Gastroesophageal sphincter (tissue), 4 donors: ENCODE measurements at places on chromosomes 5 and 9. TPM values are rescaled to one million over a fixed set of nuclear protein-coding genes. Genes with fewer than 3 reads are reported as not detected.
A peak's percentile ranks its signal among the peaks of the same experiment; 100 is the strongest.

FCN2 gene
- total RNA-seq = not detected

CATSPER3 gene
- total RNA-seq = not detected

- no peak for ATAC-seq
Observed at GRCh38 chr9:119160551-119160950, 208.7 kb downstream of the BRINP1 start.

- ATAC-seq = no peak
Observed at GRCh38 chr5:151619812-151620460, 28.8 kb upstream of the FAT2 start.

DNA sequence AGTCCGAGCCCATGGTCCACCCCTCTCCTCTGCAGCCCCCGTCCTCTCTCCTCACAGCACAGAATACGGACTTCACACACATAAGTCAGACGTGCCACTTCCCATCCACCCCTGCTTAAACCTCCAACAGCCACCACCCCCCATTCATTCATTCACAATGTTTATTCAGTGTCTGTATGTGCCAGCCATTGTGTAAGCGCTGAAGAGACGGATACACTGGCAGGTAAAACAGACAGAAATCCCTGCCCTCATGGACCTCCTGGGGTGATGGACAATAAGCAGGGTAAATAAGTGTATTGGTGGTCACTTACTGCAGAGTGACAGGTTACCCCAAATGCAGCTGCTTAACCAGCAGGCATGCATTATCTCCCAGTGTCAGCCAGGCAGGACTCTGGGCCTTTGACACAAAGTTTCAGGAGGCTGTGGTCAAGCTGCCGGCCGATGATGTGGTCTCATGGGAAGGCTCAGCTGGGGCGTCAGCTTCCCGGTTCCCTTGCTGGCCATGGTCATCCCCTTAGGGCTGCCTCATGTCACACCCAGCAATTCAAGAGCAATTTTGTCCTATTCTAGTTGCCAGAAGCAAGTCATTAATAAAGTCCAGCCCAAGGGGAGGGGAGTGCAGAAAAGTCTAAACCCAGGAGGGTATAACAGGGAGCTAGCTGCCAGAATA lies 1.8 kb upstream of the PAXX start:
- ATAC-seq = no peak

DNA sequence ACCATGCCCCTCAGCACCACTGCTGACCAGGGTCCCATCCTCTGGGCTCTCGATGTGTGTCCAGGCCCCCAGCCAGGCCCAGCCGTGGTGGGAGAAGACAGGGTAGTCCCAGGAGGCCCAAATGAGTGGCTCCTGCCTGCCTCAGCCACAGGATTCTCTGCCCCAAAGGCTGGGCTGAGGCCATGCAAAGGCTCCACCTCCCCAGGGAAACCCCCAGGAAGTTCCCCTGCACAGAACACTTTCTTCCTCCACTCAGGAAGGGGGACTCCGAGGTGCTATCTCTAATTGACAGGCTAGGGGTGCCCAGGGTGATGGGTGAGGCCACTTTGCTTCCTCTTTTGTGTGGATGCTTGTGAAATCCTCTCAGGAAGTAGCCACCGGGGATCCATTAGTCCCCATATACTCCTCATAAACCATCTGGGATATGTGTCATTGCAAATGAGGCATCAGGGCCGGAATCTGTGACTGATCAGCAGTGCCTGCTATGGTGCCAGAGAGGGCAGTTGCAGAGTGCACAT lies 23.1 kb upstream of the TDRD7 start:
- no peak for ATAC-seq

- ATAC-seq = peak; percentile 44
Observed at GRCh38 chr5:115736004-115736689, 80.3 kb downstream of the CDO1 start.
